ENCODE measurements at places on chromosomes 13 and 19.

DNA sequence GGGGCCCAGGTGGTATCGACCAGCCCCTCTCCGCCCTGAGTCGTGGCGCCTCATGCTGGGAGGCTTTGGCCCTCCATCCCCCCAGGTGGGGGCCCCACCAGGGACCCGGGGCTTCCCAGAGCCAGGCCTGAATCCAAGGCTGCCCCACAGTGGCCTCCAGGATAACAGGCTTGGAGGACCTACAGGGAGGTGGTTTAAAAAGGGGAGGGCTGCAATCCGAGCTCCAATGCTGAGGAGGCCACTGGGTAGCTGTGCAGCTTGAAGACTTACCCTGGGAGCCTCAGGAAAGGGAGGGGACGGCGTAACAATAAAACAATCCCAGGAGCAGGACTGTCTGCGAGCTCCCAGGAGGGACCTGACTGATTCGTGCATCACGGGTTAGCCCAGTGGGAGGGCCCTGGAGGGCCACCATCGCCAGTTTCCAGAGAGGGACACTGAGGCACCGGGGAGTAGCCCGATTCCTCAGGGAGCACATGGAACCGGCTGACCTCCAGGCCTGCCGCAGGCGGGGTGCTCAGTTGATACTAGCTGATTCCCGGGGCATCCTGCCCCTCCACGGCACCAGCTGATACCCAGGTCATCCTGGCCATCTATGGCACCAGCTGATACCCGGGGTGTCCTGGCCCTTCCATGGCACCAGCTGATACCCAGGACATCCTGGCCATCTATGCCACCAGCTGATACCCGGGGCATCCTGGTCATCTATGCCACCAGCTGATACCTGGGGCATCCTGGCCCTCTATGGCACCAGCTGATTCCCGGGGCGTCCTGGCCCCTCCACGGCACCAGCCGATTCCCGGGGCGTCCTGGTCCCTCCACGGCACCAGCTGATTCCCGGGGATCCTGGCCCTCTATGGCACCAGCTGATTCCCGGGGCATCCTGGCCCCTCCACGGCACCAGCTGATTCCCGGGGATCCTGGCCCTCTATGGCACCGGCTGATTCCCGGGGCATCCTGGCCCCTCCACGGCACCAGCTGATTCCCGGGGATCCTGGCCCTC, 3.7 kb upstream of the C2CD4C start:
- DNase-seq, result peak; percentile 85

DNA sequence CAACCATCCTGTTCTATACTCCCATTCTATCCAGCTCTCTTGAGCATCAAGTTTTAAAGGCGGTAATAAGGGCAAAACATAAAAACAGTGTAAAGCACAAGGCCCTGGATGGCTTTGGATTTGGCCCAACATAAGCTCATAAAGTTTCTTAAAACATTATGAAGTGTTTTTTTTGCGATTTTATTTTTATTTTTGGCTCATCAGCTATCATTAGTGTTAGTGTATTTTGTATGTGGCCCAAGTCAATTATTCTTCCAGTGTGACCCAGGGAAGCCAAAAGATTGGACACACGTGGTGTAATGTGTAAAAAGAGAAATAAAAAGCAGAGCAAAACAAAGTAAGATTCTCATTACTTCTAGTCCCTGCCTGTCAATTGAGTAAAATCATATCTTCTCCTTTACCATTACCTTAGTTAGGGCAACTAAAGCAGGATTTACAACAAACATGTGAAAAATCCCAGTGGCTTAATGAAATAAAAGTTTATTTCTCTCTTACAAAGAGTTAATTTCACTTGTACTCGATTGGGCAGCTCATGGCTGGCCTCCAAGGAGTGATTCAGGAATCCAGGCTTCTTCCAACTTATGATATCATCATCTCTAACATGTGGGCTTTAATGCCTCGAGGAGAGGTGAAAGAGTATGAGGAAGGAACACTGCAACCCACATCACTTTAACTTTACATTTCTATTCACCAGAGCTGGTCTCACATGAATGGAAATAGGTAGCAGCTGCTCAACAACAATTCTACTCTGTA, 725.2 kb upstream of the SLITRK1 start:
- DNase-seq, result no peak

- DNase-seq, result no peak
Measured at GRCh38 chr19:39160523-39160861, 34.9 kb downstream of the PAK4 start.

DNA sequence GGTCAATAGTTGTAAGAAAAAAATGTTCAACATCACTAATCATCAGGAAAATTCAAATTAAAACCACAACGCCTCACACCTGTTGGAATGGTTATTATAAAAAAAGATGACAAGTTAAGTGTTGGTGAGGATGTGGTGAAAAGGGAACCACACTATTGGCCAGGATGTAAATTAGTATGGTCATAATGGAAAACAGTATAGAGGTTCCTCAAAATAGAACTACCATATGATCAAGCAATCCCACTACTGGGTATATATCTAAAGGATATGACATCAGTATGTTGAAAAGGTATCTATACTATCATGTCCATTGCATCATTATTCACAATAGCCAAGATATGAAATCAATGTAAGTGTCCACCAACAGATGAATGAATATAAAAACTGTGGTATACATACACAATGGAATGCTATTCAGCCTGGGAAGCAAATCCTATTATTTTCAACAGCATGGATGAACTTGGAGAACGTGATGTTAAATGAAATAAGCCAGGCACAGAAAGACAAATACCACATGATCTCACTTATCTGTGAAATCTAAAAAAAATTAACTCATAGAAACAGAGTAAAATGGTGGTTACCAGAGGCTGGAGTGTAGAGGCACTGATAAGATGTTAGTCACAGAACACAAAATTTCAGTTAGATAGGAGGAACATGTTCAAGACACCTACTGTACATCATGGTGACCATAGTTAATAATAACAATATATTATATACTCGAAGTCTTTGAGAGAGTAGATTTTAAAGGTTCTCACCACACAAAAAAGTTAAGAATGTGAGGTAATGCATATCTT, 56.6 kb downstream of the TBC1D4 start:
- no peak for DNase-seq

GRCh38 chr19:49696865-49697264, 5.9 kb downstream of the CPT1C start:
- DNase-seq, result no peak

DNA sequence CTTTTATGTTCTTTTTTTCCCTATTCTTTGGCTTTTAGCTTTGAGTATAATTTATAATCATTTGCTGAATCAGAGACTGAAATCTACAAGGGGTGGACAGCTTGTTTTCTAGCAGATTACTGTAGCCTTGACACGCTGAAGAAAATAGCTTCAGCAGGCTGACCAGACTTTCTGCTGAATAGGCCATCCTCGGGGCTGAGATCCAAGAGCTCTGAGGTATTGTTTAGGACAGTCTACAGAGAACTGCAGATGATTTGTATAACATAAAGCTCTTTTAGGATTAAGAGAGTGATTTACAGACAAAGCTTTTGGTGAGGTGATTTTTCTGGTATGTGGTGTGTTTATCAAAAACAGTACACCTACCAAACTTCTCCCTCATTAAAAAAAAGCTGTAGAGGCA, 16.8 kb downstream of the POLR1D start:
- no peak for DNase-seq

DNA sequence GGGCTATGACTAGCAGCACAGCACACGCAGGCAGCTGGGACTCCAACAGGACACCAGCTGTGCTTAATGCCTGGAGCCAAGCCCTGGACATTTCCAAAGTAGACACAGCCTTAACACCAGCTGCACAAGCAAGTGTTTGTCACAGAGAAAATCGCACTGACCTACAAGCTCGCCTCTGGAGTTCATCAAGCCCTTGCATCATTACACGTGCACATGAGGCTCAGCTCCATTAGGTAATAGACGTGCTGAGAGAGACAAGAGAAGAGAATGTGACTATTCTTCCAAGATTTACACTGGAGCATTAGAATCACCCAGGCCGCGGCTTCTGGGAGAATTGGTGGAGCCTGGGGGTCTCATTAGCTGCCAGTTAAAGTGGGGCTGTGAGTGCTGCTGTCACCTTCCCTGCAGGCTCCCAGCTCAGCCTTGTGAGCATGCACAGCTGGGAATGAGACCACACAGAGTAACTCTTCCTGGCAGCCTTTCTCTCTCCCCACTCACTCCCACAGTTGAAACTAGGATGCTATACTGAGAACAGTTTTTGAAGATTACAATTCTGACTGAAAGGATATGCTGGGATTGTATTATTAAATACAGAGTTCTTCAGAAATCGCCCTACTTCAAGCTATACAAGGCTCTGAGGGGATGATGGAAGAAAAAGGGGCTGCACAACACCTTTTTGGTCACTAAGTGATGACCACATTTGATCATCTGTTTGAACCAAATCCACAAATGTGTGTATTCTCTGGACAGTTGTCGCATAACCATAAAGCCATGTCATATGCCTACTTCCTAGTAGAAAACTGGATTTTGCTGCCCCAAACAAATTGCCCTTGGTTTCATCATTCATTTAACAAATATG, 10.5 kb downstream of the STOML3 start:
- no peak for DNase-seq

DNA sequence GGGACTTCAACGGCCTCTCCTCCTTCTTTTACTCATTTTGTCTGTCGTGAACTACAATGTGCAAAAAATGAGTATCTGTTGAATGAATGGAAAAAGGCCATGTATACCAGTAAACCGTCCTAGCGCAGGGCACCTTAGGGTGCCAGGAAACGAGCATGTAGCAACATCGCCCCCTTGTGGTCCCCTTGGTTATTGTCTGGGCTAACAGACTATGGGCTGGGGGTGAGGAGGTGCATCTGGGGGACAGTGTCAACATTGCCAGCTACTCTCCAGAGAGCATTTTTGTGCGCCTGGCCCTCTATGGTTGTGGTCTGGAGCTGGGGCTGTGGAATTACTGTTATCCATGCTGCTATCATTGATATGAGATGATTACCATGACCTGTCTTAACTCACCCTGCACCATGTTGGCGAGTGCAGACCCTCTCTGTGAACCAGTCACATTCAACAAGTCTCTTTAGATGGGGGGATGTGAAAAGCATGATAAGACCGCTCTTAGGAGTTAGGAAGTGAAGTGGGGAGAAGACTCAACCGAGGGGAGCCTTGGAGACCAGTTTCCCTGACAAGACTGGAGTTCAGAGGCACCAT, 22.8 kb upstream of the SIGLEC11 start:
- DNase-seq, result peak; percentile 90

GRCh38 chr19:40807147-40808020, 8.4 kb downstream of the EGLN2 start:
- DNase-seq, result peak; percentile 93

- DNase-seq, result no peak
Measured at GRCh38 chr13:71912524-71912923, 45.5 kb upstream of the DACH1 start.

- DNase-seq, result peak; percentile 84
Measured at GRCh38 chr19:11693505-11694499, 44.9 kb downstream of the ZNF823 start.

GRCh38 chr13:28161370-28161769, 23.0 kb downstream of the PAN3 start:
- peak; percentile 68 for DNase-seq

DNA sequence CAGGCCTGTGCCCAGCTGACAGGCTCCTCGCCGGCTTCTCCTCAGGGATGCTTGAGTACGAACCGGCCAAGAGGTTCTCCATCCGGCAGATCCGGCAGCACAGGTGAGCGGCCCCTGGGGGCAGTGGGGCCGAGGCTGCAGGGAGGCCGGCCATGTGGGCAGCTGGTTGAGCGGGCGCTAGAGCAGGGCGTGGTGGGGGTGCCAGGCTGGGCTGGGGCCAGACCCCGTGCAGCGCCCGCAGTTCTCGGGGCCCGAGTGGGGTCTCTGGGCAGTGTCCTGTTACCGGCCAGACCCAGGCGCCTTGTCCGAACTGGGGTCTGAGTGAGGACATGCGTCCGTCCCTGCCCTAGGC, 15.9 kb downstream of the CBARP start:
- DNase-seq, result no peak
